ENCODE measurements at places on chromosomes 6 and 20.

GRCh38 chr6:35312807-35313206 is 15.2 kb downstream of the DEF6 start:
- DNase-seq = no peak

- no peak for DNase-seq
Measured at GRCh38 chr20:50336661-50337060, 146.0 kb downstream of the CEBPB start.

DNA sequence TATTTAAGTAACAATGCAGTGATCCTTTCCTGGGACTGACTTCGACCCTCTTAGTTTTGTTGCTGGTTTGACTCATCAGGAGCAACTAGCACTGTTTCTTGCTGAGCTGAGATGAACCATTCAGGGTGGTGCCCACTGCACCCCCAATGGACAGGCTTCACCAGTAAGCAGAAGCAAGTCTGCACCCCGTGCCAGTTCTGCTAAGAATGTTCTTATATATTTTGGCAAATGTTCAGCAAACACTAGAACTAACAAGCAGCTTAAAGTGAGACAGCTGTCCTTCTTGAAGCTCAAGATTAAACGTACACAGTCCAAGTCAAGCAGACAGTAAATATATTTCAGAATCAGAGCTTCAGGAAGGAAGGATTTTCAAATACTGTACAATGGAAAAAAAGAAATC is 561.3 kb upstream of the CDH4 start:
- DNase-seq = no peak

GRCh38 chr6:10720265-10720959 is 2.5 kb upstream of the TMEM14C start:
- DNase-seq = peak; percentile 19

GRCh38 chr6:31797588-31797987 is 2.0 kb upstream of the VARS1 start:
- no peak for DNase-seq

GRCh38 chr20:61512475-61512874 is 260.4 kb downstream of the CDH4 start:
- DNase-seq = no peak

DNA sequence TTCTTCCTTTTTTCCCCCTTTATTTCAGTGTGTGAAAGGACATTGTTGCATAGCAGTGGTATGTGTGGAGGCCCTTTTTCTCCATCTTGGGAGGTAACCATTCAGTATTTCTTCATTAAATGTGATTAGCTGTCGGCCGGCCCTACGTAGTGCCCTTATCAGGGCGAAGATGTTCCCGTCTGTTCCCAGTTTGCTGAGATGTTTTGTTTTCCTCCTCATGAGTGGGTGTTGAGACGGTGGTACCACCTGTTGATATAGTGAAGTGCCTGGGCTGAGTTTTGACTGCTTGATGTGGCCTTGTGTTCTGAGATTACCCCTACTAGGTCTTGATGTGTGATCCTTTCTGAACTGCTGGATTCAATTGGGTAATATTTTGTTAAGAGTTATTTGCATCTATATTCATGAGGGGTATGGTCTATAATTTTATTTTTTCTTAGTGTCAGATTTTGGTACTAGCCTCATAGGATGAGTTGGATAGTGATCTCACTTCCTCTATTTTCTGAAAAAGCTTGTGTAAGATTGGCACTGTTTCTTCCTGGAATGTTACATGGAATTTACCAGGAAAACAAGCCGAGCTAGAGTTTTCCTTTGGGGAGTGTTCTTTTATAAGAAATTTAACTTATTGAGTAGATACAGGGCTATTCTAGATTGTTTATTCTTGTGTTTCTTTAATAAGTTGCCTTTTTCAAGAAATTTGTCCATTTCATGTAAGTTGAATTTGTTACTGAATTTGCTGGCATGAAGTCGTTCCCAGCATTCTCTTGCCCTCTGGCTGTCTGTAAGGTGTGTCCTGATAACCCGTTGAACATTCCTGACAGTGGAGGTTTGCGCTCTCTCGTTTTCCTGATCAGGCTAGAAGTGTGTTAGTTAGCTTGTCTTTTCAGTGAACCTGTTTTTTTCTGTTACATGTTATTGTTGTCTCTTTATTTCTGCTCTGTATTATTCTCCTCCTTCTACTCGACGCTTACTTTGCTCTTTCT is 4.3 kb downstream of the MTG2 start:
- no peak for DNase-seq

GRCh38 chr20:5364997-5365597 is 48.3 kb upstream of the PROKR2 start:
- DNase-seq = no peak

DNA sequence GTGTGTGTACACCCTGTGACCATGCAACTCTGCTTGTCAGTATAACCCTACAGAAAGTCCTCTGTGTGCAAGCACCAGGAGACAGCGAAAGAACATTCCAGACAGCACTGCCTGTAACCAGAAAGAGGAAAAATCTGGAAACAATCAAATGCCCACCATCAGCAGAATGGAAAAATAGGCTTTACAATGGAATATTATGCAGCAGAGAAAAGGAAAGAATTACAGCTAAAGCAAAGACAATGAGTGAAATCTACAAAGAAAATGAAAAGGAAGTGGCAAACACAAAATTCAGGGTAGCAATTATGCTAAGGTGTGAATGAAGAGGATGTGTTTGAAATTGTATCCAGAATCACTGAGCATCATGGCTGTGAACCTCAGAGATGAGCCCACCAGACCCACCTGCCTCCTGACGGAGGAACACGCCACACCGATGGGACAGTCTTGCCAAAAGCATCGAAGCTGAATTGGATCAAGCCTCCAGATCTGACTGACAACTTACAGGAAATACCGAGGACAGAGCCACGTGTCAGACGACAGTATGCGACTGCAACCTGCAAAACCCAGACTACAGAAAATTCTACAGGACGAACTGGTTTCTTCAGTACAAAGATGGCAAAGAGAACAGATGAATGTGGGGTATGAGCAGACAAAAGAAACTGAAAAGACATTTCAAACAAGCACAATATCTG is 133.2 kb downstream of the NFATC2 start:
- DNase-seq = no peak

GRCh38 chr6:157148391-157149323 is 174.7 kb downstream of the TMEM242 start:
- DNase-seq = no peak

- DNase-seq = no peak
Measured at GRCh38 chr6:12962529-12962928, 246.0 kb downstream of the PHACTR1 start.

DNA sequence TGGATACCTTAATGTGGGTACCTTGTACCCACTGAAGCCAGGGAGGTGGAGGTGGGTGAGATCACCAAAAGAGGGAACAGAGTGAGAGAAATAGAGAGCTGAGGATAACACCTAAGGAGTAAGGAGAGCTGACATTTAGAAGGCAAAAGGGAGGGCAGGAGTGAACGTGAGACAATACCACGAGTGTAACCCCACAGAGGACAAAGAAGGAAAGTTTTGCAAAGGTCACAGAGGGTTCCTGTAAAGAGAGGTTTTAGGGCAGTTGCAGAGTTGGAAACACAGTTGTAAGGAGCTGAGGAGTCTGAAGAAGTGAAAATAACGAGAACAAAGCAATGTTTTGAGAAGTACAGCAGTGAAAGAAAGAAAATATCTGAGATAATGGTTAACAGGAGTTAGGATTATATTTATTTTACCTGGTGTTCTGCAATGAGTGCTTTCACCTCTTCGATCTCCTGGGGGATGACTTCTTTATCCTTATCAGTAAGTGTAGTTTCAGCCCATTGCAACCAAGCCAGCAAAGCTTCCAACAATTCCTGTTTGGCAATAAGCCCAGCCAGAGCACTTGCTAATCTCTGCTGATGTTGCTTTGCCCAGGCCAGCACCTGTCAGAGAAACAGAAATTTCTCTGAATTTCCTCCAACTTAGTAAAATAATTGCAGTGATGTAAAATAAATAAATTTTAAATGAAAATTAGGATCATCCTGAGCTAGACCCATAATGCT is 166.8 kb downstream of the DST start:
- DNase-seq = no peak

Data from GM12892 (cell line).